ENCODE measurements at places on chromosomes 7 and 10. TPM values are rescaled to one million over a fixed set of nuclear protein-coding genes. Genes with fewer than 3 reads are reported as not detected.

- no peak overlapping the region for H3K4me3 ChIP-seq
- no peak for DNase-seq
- H3K36me3 ChIP-seq: no peaks in the 10 kb centered on the region
Observed at GRCh38 chr7:81608748-81609382, 161.0 kb downstream of the HGF start.

DNA sequence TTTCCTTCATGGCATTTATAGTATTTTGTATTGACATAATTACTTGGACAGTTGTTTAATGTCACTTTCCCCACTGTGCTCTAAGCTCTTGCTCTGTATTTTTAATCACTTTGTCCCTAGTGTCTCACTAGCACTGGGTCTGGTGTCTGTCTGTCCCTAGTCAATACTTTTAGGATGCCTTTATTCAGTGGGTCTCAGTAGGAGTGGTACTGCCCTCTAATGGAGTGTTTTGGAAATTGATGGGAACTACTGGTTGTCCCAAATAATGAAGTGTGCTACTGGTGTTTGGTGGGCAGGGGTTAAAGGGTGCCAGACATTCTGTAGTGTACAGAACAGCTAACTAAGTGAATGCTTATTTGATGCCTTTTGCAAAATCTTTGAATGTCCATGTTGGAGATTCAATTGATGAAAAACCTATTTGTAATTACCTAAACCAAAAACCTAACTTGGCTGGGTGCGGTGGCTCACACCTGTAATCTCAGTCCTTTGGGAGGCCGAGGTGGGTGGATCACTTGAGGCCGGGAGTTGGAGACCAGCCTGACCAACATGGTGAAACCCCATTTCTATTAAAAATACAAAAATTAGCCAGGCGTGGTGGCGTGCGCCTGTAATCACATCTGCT lies 33.3 kb downstream of the CDK14 start:
- H3K27ac ChIP-seq: no peak overlapping the region
- no peaks in the 10 kb centered on the region for H3K36me3 ChIP-seq
- no peaks in the 10 kb centered on the region for H3K27me3 ChIP-seq
- peaks cover 8% of the 10 kb centered on the region for H3K4me1 ChIP-seq
- no peak for DNase-seq
- H3K4me3 ChIP-seq: no peak overlapping the region

- H3K4me1 ChIP-seq: peaks cover 6% of the 10 kb centered on the region
- H3K4me3 ChIP-seq: no peak overlapping the region
- H3K36me3 ChIP-seq: no peaks in the 10 kb centered on the region
- H3K27ac ChIP-seq: no peak overlapping the region
Observed at GRCh38 chr10:1043532-1043995, 5.4 kb downstream of the IDI1 start.

- no peak overlapping the region for H3K27ac ChIP-seq
- no peaks in the 10 kb centered on the region for H3K36me3 ChIP-seq
- H3K4me3 ChIP-seq: no peak overlapping the region
- no peaks in the 10 kb centered on the region for H3K27me3 ChIP-seq
Observed at GRCh38 chr10:120607016-120607709, 150.1 kb downstream of the PLPP4 start.

DNA sequence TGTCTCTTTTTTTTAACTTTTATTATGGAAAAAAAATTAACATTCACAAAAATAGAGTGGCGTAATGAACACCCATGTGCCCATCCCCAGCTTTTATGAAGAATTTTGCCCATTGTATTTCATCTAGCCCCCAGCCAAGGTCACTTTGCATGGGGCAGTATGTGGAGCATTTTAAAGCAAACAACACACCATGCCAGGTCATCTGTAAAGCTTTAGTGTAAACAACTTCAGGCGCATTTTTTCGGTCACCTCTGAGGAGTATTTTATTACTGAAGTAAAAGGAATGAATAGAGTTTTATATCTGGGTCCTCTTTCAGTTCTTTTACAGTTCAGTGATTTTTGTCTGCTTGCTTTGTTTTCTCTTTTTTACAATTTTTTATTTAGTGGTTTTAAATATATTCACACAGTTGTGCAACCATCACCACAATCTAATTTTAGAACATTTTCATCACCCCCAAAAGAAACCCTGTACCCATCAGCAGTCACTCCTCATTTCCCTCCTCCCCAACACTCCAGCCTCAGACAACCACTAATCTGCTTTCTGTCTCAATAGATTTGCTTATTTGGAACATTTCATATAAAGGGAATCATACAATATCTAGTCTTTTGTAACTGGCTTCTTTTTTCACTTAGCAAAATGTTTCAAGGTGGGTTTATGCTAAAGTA lies 87.9 kb downstream of the SLC37A3 start:
- no peak overlapping the region for H3K27ac ChIP-seq
- no peaks in the 10 kb centered on the region for H3K36me3 ChIP-seq
- no peak for DNase-seq
- no peaks in the 10 kb centered on the region for H3K27me3 ChIP-seq
- peaks cover 11% of the 10 kb centered on the region for H3K4me1 ChIP-seq

Gene TWIST1
- total RNA-seq: 5.0 TPM

DNA sequence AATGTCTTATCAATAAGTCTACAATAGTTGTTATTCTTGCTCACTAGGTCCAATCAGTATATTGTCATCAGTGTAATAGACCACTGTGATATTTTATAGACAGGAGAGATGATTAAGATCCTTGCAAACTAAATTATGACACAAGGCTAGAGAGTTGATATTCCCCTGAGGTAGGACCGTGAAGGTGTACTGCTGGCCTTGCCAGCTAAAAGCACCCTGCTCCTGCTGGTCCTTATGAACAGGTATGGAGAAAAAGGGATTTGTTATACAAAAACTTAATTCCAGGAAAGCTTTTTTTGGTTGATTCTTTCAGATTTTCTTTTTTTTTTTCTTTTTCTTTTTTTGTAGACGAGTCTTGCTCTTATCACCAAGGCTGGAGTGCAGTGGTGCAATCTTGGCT lies 16.8 kb upstream of the TMEM213 start:
- no peak for DNase-seq
- no peaks in the 10 kb centered on the region for H3K27me3 ChIP-seq
- no peak overlapping the region for H3K27ac ChIP-seq
- H3K36me3 ChIP-seq: no peaks in the 10 kb centered on the region
- no peaks in the 10 kb centered on the region for H3K4me1 ChIP-seq

GRCh38 chr10:110007161-110007700 lies 553 bp upstream of the ADD3 start:
- H3K27ac ChIP-seq: peak overlapping the region; percentile 79
- peaks cover 2% of the 10 kb centered on the region for H3K4me1 ChIP-seq
- H3K36me3 ChIP-seq: no peaks in the 10 kb centered on the region
- no peaks in the 10 kb centered on the region for H3K27me3 ChIP-seq
- no peak for DNase-seq
- H3K4me3 ChIP-seq: peak overlapping the region; percentile 100

Gene MRLN
- not detected for total RNA-seq

- DNase-seq: no peak
- H3K27ac ChIP-seq: no peak overlapping the region
- H3K4me1 ChIP-seq: no peaks in the 10 kb centered on the region
- no peak overlapping the region for H3K4me3 ChIP-seq
- H3K36me3 ChIP-seq: no peaks in the 10 kb centered on the region
- no peaks in the 10 kb centered on the region for H3K27me3 ChIP-seq
Observed at GRCh38 chr7:27765841-27766240, 25.9 kb downstream of the TAX1BP1 start.

DNA sequence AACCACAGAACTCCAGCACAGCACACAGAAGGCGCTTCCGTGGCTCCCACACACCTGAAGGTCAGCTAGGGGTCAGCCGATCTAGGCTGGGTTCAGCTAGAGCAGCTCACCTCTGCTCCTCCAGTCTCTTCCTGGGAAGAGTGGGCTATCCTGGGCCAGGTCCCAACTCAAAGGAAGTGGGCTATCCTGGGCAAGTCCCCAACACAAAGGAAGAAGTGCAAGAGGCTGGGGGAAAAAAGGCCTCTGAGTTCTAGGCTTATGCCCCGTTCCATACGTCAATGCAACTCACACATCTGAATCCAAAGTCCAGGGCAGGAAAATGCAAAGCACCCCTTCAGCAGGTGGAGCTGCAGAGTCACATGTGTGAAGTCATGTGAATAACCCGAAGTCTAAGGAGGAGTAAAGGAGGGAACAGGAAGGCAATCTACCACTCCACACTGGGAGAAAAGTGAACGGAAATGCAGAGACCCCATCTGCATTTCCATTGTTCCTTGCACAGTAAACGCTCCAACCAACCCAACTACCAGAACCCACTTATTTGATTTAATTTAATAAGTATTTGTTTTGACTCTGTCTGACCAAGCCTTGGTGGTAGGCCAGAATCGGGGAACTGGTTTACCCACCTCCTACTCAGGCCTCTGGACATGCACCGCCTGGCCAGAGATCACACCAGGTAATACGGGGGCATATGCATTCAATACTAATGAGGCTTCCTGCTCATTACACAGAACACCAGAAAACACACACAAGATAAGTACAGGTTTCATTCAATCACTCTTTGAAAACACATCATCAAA lies 95.5 kb upstream of the RNF32 start:
- H3K27me3 ChIP-seq: no peaks in the 10 kb centered on the region
- H3K36me3 ChIP-seq: no peaks in the 10 kb centered on the region
- H3K27ac ChIP-seq: no peak overlapping the region
- H3K4me3 ChIP-seq: no peak overlapping the region
- no peaks in the 10 kb centered on the region for H3K4me1 ChIP-seq

GRCh38 chr10:126469692-126470091 lies 81.4 kb upstream of the ADAM12 start:
- H3K36me3 ChIP-seq: no peaks in the 10 kb centered on the region
- H3K27me3 ChIP-seq: no peaks in the 10 kb centered on the region
- no peak for DNase-seq
- no peaks in the 10 kb centered on the region for H3K4me1 ChIP-seq
- H3K27ac ChIP-seq: no peak overlapping the region

Gene HKDC1
- 6.4 TPM for total RNA-seq

DNA sequence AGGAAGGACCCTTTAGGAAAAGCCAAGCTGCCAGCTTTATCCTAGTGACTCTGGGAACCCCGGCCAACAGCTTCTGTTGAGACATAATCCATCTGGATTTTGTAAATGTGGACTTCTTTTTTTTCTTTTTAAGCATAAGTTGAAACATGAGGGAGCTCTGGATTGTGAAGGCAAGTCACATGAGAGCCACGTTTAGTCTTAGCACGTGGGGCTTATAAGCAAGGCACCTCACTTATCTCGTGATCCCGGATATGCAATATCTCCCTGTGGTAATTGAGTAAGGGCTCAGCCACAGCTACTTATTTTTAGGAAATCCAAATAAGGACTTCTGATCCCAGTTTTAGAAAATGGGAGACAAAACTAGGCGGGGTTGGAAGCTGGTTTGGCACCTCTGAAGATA lies 111.2 kb upstream of the PTN start:
- H3K4me1 ChIP-seq: no peaks in the 10 kb centered on the region
- H3K4me3 ChIP-seq: no peak overlapping the region
- no peaks in the 10 kb centered on the region for H3K27me3 ChIP-seq

GRCh38 chr10:3493621-3494020 lies 291.4 kb downstream of the KLF6 start:
- peak overlapping the region; percentile 94 for H3K27ac ChIP-seq
- H3K27me3 ChIP-seq: no peaks in the 10 kb centered on the region
- H3K4me3 ChIP-seq: no peak overlapping the region
- no peaks in the 10 kb centered on the region for H3K36me3 ChIP-seq
- no peak for DNase-seq

DNA sequence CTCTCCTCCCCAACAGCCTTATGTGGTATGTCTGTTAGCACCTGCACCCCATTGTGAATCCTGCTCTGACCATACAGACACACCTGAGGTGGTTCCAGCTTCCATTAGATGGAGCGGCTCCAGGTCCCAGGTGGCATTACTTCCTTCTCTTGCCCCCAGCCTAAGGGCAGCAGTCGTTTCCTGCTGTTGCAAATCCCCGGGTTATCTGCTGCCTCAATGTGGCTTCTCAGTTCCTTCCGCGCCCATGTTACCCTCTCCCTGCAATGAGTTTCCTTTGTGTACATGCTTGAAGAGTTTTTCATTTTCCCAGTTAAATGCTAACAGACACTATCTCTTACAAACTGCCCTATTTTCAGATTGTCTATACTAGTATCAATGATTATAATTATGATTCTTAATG lies 62.8 kb upstream of the PRKCQ start:
- no peaks in the 10 kb centered on the region for H3K27me3 ChIP-seq
- no peaks in the 10 kb centered on the region for H3K4me1 ChIP-seq
- no peak overlapping the region for H3K4me3 ChIP-seq
- no peaks in the 10 kb centered on the region for H3K36me3 ChIP-seq
- H3K27ac ChIP-seq: no peak overlapping the region

GRCh38 chr7:134209322-134210015 lies 82.3 kb downstream of the LRGUK start:
- H3K27me3 ChIP-seq: no peaks in the 10 kb centered on the region
- H3K36me3 ChIP-seq: no peaks in the 10 kb centered on the region

DNA sequence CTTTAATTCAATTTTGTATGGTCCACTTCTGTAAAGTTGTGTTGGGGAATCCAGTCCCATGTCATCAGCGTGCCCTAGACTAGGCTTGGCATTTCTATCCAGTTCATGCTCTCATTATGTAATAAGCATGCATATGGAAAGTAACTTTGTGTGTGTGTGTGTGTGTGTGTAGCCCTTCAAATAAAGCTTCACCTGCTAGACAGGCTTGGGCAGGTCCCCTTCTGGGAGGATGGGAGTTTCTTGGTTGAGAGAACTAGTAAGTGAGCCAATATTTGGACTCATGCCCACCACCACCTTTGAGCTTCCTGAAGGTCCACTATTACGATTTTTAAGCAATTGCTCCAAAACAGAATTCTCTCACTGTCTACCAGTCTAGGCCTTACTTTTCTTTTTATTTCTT lies 6.9 kb downstream of the BZW2 start:
- H3K27ac ChIP-seq: no peak overlapping the region
- H3K27me3 ChIP-seq: no peaks in the 10 kb centered on the region
- H3K4me3 ChIP-seq: no peak overlapping the region
- DNase-seq: no peak
- H3K4me1 ChIP-seq: peaks cover 2% of the 10 kb centered on the region

DNA sequence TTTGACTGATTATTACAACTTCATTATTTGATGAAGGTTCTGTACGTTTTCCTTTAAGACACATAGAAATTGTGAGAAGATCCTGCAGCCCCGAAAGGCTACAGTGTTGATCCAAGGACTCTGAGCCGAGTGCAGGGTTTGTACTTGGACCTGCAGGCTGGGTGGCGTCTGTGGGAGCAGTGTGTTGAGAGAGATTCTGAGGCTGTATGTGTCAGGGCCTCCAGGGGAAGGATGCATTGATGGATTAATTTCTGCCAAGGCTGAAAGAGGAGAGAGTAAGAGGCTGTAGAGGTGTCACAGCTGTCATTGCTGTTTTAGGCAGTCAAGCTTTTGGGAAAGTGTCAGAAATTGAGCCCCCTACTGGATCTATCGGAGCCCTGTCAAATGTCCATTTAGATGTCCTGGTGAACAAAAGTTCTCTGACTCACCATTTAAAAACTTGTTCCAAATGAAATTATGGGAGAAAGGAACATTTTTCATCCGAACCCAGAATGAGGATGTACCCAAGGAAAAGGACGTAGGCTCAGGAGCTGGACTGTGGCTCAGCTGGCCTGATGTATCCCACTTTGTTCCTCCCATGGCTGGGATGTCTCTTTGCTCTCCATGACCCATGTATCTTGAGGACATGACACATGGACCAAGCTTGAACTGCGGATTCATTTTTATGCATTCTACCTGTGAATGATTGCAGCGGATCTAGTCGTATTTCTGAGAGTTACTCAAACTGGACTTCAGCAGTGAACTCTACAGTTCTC lies 102.2 kb downstream of the TCF7L2 start:
- H3K4me3 ChIP-seq: no peak overlapping the region
- peak overlapping the region; percentile 22 for H3K27ac ChIP-seq
- no peaks in the 10 kb centered on the region for H3K27me3 ChIP-seq
- no peaks in the 10 kb centered on the region for H3K36me3 ChIP-seq
- peaks cover 50% of the 10 kb centered on the region for H3K4me1 ChIP-seq

Gene FAM131B
- 0.98 TPM for total RNA-seq

Gene CHAT
- total RNA-seq: not detected

Data from ovary (tissue), 10 donors.